ENCODE measurements at places on chromosomes 4 and X. TPM values are rescaled to one million over a fixed set of nuclear protein-coding genes. Genes with fewer than 3 reads are reported as not detected.

Gene TREX2
- 3.0 TPM for total RNA-seq

Gene IL1RAPL1
- total RNA-seq, result not detected

Gene CCSER1
- total RNA-seq, result not detected

Gene CENPVL2
- not detected for total RNA-seq

Gene FAM53A
- 0.99 TPM for total RNA-seq

Gene CFAP99
- not detected for total RNA-seq

GRCh38 chr4:147463065-147463464 lies 17.8 kb upstream of the EDNRA start:
- DNase-seq, result no peak

DNA sequence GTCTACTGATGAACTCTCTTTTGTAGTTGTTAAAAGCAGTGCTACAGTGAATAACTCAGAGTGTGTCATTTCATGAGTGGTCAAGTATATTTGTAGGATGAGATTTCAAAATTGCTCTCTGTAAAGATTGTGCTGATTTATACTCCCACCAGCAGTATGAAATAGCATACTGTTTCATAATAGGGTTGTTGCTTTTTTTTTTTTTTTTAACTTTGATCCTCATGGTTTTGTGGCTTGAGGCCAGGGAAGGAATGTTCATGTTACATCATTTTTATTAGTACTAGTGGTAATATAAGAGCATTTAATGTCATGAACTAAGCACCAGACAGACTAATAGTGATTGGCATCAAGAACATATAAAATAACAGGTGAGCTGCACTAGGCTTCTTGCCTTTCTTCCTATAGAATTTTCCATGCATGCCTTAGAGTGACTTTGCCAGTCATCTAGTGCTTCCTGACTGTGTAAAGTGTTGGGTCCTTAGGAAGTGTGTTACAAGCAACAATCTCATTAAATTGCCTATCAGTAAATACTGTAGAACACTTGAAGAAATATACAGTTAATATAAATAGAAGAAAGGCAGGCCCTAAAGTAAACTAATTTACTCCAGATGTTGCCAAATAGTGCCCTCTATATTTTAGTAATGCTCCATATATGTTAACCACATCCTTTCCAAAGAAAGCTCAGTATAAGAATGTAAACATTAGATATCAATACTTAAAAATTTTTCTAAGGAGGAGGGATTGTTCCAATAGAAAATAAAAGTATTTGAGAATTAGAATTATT lies 38.6 kb upstream of the MSMO1 start:
- no peak for DNase-seq

- no peak for DNase-seq
Observed at GRCh38 chr4:13928214-13928613, 300.7 kb upstream of the BOD1L1 start.

- DNase-seq, result no peak
Observed at GRCh38 chr4:182189103-182189878, 53.9 kb upstream of the TENM3 start.

GRCh38 chr4:55613621-55614020 lies 21.6 kb upstream of the PDCL2 start:
- DNase-seq, result no peak

DNA sequence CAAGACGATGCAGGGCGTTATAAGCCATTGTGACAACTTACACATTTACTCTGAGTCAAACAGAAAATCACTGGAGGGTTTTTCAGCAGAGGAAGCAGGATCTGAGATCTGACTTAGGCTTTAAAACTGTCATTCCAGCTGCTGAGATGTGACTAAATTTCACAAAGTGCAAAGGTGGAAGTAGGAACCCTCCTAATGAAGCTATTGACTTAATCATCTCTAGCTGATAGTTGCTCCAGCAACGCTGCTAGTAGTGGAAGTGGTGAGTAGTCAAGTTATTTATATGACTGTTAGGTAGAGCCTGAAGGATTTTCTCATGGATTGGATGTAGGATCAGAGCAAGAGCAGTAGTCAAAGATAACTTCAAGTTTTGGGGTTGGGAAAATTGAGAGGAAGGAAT lies 218.6 kb downstream of the GRID2 start:
- no peak for DNase-seq

GRCh38 chr4:148444296-148445070 lies 2.3 kb upstream of the NR3C2 start:
- DNase-seq, result peak; percentile 30

- no peak for DNase-seq
Observed at GRCh38 chrX:115147220-115147619, 42.0 kb upstream of the RBMXL3 start.

- DNase-seq, result no peak
Observed at GRCh38 chrX:38260231-38260630, 39.6 kb upstream of the SRPX start.

DNA sequence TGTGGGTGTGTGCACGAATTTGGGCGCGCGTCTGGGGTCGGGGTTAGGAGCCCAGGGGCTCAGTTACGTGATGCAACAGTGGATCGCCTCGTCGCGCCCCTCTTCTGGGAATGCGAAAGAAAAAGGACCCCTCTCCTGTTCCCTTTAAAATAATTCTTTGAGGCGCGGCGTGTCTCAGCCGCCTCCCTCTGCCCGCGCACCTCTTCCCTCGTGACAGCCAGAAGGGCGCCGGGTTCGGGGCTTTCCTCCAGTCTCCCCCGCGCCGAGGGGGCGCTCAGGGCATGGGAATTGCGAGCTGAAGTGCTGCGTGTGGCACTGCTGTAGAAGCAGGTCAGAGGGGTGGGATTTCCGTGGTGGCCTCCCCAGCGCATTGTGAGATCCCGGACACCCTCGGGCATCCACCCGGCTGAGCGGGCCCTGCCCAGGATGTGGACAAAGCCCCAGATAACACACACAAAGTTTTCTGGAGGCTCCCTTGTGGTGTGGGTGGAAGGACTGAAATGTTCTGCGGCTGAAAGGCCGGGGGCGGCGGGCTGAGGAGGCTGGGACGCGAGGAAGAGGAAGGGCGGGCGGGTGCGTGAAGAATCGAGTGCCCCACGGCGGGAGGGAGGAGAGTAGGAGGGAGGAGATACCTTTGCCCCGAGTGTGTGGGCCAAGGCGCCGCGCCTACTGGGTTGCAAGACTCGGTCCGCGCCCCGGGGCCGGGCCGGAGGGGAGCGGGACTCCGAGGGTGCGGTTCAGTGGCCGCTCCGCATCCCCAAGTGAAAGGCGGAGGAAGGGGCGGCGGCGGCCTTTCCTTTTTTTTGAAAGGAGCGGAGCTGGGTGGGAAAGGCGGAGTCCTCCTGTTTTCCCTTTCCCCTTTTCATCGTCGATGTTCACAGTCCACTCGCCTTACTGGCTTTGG lies 752 bp downstream of the SEPTIN11 start:
- DNase-seq, result peak; percentile 30

DNA sequence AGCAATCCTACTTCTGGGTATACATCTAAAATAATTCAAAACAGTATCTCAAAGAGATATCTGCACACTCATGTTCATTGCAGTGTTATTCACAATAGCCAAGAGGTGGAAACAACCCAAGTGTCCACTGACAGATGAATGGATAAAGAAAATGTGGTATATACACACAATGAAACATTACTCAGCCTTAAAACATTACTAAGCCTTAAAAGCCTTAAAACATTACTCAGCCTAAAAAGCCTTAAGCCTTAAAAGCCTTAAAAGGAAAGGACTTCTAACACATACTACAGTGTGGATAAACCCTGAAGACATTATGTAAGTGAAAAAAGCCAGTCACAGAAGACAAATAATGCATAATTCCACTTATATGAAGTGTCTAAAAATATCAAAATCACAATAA lies 40.3 kb upstream of the TFDP3 start:
- no peak for DNase-seq

GRCh38 chr4:60934566-60935295 lies 265.4 kb upstream of the ADGRL3 start:
- DNase-seq, result no peak
